ENCODE measurements at places on chromosomes 12 and 14. TPM values are rescaled to one million over a fixed set of nuclear protein-coding genes. Genes with fewer than 3 reads are reported as not detected.

Gene OLR1
- 1.4 TPM for total RNA-seq

Gene GTF2A1
- total RNA-seq, result 25.5 TPM

- no peak overlapping the region for H3K4me3 ChIP-seq
- no peaks in the 10 kb centered on the region for H3K27me3 ChIP-seq
- H3K4me1 ChIP-seq, result no peaks in the 10 kb centered on the region
- DNase-seq, result no peak
Observed at GRCh38 chr12:52662918-52663229, 10.9 kb upstream of the KRT2 start.

- no peak overlapping the region for H3K4me3 ChIP-seq
- no peaks in the 10 kb centered on the region for H3K27me3 ChIP-seq
- DNase-seq, result peak; percentile 86
- H3K27ac ChIP-seq, result peak overlapping the region; percentile 96
- peaks cover 46% of the 10 kb centered on the region for H3K4me1 ChIP-seq
- no peaks in the 10 kb centered on the region for H3K36me3 ChIP-seq
Observed at GRCh38 chr14:68544081-68544892, 248.6 kb downstream of the ZFP36L1 start.

Gene BHLHE41
- 7.5 TPM for total RNA-seq

- DNase-seq, result no peak
- H3K27me3 ChIP-seq, result no peaks in the 10 kb centered on the region
Observed at GRCh38 chr12:64056741-64057140, 165.4 kb downstream of the KICS2 start.

- H3K36me3 ChIP-seq, result no peaks in the 10 kb centered on the region
- no peaks in the 10 kb centered on the region for H3K4me1 ChIP-seq
- H3K4me3 ChIP-seq, result no peak overlapping the region
- H3K27me3 ChIP-seq, result no peaks in the 10 kb centered on the region
- no peak for DNase-seq
- H3K27ac ChIP-seq, result no peak overlapping the region
Observed at GRCh38 chr14:61460718-61461611, 139.6 kb downstream of the PRKCH start.

DNA sequence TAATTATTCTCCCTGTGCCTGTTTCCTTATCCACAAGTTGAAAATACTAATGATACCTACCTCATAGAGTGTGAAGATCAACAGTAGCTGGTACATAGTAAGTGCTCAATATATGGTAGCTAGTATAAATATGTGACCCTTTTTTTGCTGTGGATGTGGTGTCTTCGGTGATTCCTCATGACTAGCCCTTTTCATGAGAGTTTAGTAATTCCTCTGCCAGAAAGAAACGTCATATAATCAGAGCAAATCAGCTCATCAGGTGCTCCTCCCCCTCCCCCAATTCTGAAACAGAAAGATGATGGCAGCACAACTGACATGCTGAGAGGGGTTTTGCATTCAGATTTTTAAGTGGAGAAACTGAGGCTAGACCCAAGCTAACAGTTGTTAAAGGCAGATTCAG is 210.8 kb downstream of the SLC41A2 start:
- no peak overlapping the region for H3K4me3 ChIP-seq
- no peaks in the 10 kb centered on the region for H3K36me3 ChIP-seq
- H3K27ac ChIP-seq, result no peak overlapping the region
- no peaks in the 10 kb centered on the region for H3K27me3 ChIP-seq
- DNase-seq, result no peak
- H3K4me1 ChIP-seq, result peaks cover 38% of the 10 kb centered on the region

- H3K27ac ChIP-seq, result no peak overlapping the region
- H3K36me3 ChIP-seq, result no peaks in the 10 kb centered on the region
- no peaks in the 10 kb centered on the region for H3K4me1 ChIP-seq
- DNase-seq, result no peak
- H3K27me3 ChIP-seq, result no peaks in the 10 kb centered on the region
Observed at GRCh38 chr14:52219488-52220084, 47.9 kb upstream of the PTGDR start.

GRCh38 chr12:51951843-51952722 is 584 bp downstream of the ACVR1B start:
- H3K4me3 ChIP-seq, result peak overlapping the region; percentile 94
- DNase-seq, result no peak
- peaks cover 35% of the 10 kb centered on the region for H3K4me1 ChIP-seq
- H3K36me3 ChIP-seq, result no peaks in the 10 kb centered on the region

DNA sequence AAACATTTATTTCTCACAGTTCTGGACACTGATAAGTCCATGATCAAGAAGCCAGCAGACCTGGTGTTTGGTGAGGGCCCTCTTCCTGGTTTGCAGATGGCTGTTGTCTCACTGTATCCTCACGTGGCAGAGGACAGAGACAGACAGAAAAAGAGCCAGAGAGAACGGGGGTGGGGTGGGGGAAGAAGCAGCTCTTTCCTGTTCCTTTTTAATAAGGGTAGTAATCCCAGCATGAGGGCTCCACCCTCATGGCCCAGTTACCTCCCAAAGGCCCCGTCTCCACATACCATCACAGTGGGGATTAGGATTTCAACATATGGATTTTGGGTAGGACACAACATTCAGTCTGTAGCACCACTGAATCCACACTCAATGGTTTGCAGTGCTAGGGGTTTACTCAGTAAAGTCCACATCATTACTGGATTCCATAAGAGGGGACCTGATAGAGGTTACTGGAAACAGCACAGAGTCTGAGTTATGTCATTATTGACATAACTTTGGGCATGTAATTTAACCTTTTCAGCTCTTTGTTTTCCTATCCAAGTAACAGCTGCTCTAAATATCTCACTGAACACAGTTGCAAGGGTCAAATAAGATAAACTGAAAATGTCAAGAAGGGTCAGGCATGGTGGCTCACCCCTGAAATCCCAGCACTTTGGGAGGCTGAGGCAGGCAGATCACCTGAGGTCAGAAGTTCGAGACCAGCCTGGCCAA is 53.2 kb downstream of the RPAP3 start:
- H3K27me3 ChIP-seq, result no peaks in the 10 kb centered on the region
- peak overlapping the region; percentile 23 for H3K27ac ChIP-seq
- DNase-seq, result no peak

Gene DTX1
- 1.3 TPM for total RNA-seq

Gene PGAM5
- 21.5 TPM for total RNA-seq

GRCh38 chr12:51890133-51890464 is 2.2 kb downstream of the ANKRD33 start:
- H3K27ac ChIP-seq, result no peak overlapping the region
- no peaks in the 10 kb centered on the region for H3K27me3 ChIP-seq
- no peaks in the 10 kb centered on the region for H3K36me3 ChIP-seq
- no peak for DNase-seq

- no peak overlapping the region for H3K4me3 ChIP-seq
- H3K4me1 ChIP-seq, result peaks cover 50% of the 10 kb centered on the region
- no peaks in the 10 kb centered on the region for H3K36me3 ChIP-seq
Observed at GRCh38 chr12:2082321-2082720, 29.5 kb downstream of the CACNA1C start.

Gene SH2B3
- 117 TPM for total RNA-seq

- no peaks in the 10 kb centered on the region for H3K36me3 ChIP-seq
- H3K27ac ChIP-seq, result no peak overlapping the region
- H3K4me1 ChIP-seq, result peaks cover 15% of the 10 kb centered on the region
- DNase-seq, result no peak
- no peaks in the 10 kb centered on the region for H3K27me3 ChIP-seq
Observed at GRCh38 chr14:22932146-22932545, 3.0 kb upstream of the PRMT5 start.

- no peak overlapping the region for H3K4me3 ChIP-seq
- no peaks in the 10 kb centered on the region for H3K27me3 ChIP-seq
Observed at GRCh38 chr14:90451443-90451842, 54.6 kb downstream of the CALM1 start.

DNA sequence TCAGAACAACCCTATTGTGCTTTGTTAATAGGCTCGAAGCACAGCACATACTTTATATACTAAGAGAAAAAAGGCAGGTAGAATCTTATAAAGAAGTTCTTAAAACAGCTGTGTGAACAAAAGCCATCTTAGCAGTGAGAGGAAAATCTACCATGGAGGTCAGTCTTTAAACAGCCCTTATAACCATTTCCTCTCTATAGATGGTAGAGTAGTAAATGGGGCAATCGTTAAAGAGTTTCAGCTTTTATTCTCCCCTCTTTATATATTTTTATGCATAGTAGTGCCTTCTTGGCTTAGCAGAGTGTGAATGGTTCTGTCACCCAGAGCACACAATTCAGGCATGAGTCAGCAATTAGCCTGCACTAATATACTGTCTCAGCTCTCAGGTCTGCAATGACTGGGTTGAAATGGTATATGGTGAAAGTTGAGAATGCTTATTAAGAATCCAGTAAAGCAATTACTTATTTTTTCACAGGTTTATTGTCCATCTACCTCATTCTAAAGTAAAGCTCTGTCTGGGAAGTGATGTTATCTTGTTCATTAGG is 305.0 kb downstream of the NELL2 start:
- H3K36me3 ChIP-seq, result no peaks in the 10 kb centered on the region
- no peaks in the 10 kb centered on the region for H3K27me3 ChIP-seq
- no peak overlapping the region for H3K27ac ChIP-seq
- no peak for DNase-seq
- no peaks in the 10 kb centered on the region for H3K4me1 ChIP-seq

Gene POTEG
- not detected for total RNA-seq

DNA sequence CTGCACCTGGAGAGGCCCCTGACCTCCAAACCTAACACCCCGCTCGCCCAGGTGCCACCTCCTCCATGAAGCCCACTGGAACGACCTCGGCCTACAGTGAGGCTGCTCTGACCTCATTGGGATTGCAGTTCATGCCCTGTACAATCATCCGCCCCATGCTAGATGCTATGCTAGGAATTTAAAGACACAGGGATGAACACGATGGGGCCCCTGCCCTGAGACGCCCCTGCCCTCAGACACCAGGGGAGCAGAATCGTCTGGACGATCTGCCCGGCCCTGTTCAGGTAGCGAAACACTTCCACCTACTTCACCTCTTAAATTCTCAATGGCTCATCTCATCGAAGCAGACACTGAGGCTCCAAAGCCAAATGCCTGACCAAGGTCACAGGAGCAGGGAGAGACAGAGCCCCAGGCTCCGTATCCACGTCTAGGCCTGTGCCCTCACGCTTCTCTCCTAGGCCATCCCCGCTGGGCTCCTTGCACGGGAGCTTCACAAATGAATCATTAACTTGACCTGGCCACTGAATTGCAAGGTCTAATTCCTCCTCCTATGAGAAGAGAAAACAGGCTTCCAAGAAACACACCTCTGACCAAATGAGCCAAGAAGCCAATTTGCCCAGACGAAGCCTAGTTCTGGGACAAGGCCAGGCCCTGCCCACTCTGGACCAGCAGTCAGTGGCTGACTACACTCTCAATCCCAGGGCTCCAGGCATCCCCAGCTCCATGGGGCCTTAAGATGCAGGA is 35.2 kb downstream of the SCARB1 start:
- H3K4me3 ChIP-seq, result no peak overlapping the region
- H3K27ac ChIP-seq, result no peak overlapping the region
- DNase-seq, result no peak
- H3K36me3 ChIP-seq, result no peaks in the 10 kb centered on the region
- H3K4me1 ChIP-seq, result no peaks in the 10 kb centered on the region

Gene MAP3K9
- total RNA-seq, result 0.63 TPM

DNA sequence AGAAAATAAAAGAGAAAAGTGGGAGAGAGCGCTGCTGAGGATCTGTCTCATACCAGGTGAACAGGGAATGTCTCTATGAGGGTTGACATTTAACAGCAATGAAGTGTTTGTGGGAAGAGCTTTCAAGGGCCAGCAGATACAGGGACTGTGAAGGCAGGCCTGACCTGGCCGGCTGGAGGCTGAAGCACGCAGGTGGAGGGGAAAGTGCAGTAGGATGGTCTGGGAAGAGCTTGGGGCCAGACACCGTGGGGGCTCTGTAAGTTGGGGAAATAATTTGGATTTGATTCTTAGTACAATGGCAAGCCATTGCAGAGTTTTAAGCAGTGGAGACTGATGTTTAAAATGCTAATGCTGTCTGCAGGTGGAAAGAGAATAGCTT is 23.8 kb upstream of the DHRS2 start:
- no peaks in the 10 kb centered on the region for H3K36me3 ChIP-seq
- H3K4me3 ChIP-seq, result no peak overlapping the region
- no peak for DNase-seq
- H3K4me1 ChIP-seq, result no peaks in the 10 kb centered on the region
- no peaks in the 10 kb centered on the region for H3K27me3 ChIP-seq

GRCh38 chr12:47722136-47722834 is 3.0 kb downstream of the ENDOU start:
- H3K4me1 ChIP-seq, result peaks cover 9% of the 10 kb centered on the region
- H3K36me3 ChIP-seq, result no peaks in the 10 kb centered on the region
- DNase-seq, result no peak
- H3K27me3 ChIP-seq, result no peaks in the 10 kb centered on the region
- H3K27ac ChIP-seq, result no peak overlapping the region
- no peak overlapping the region for H3K4me3 ChIP-seq

- no peak for DNase-seq
- H3K4me1 ChIP-seq, result peaks cover 21% of the 10 kb centered on the region
- H3K36me3 ChIP-seq, result no peaks in the 10 kb centered on the region
- peak overlapping the region; percentile 93 for H3K27ac ChIP-seq
Observed at GRCh38 chr12:20370866-20371519, 2.7 kb downstream of the PDE3A start.

Gene DEGS2
- not detected for total RNA-seq

Gene SLC2A13
- total RNA-seq, result 20.0 TPM

GRCh38 chr14:36662543-36663403 is 1.1 kb downstream of the PAX9 start:
- H3K27ac ChIP-seq, result peak overlapping the region; percentile 50
- H3K4me1 ChIP-seq, result peaks cover 54% of the 10 kb centered on the region
- DNase-seq, result no peak
- no peaks in the 10 kb centered on the region for H3K36me3 ChIP-seq
- H3K4me3 ChIP-seq, result peak overlapping the region; percentile 74

GRCh38 chr14:94679937-94680861 is 68.0 kb downstream of the SERPINA3 start:
- no peaks in the 10 kb centered on the region for H3K27me3 ChIP-seq
- no peak overlapping the region for H3K27ac ChIP-seq
- no peaks in the 10 kb centered on the region for H3K4me1 ChIP-seq
- no peak for DNase-seq

DNA sequence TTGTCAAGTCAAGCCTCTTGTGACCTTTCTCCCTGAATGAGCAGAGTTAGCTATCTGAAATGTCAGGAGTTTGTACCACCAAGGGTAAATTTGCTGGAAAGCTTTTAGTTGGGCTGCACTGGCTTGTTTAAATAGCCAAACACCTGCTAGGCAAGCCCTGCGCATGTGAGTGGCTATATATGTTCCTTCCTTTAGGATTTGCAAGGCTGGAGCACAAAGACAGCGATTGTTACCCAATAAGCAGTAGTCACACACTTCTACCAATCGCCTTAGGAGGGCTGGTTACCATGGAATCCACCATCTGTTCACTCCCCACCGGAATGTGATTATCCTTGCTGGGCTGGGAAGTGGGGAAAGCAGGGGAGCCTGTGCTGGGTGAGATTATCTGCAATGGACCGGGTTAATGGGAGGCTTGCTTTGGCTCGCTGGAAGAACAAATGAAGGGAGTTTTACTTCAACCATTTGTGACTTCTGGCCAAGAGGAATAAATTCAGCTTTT is 102.5 kb downstream of the FGD4 start:
- peaks cover 33% of the 10 kb centered on the region for H3K4me1 ChIP-seq
- H3K27ac ChIP-seq, result peak overlapping the region; percentile 33
- no peaks in the 10 kb centered on the region for H3K27me3 ChIP-seq
- H3K4me3 ChIP-seq, result peak overlapping the region; percentile 23
- DNase-seq, result no peak
- no peaks in the 10 kb centered on the region for H3K36me3 ChIP-seq

Gene KCNC2
- total RNA-seq, result not detected

All from thoracic aorta (tissue), 2 donors.